ENCODE measurements at places on chromosomes 1 and 21.

- peak; percentile 87 for DNase-seq
Measured at GRCh38 chr1:66282343-66282852, 251.6 kb upstream of the SGIP1 start.

DNA sequence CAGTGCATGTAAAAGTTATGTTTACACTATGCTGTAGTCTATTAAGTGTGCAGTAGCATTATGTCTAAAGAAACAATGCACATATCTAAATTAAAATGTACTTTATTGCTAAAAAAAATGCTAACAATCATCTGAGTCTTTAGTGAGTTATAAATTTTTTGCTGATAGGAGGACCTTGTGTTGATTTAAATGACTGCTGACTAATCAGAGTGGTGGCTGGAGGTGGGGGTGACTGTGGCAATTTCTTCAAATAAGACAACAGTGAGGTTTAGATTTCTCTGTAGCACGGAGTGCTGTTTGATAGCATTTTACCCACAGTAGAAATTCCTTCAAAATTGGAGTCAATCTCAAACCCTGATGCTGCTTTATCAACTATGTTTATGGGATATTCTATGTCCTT is 37.0 kb downstream of the HS2ST1 start:
- no peak for DNase-seq

DNA sequence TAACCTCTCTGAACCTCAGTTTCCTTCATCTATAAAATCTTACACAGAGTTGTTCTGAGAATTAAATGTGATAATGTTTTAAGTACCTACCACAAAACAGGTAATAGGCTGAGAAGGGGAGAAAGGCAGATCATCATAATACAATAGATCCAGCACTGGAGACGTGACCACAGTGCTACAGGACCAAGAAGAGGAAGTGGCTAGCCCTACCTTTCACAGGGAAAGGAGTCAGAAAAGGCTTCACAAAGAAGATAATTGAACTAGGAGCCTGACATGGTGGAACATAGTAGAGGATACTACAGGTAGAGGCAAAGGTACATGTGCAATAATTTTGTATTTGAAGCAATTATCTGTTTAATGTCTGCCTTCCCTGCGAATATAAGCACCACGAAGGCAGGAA is 45.1 kb downstream of the ERI3 start:
- no peak for DNase-seq

GRCh38 chr1:53291574-53291973 is 36.3 kb downstream of the LRP8 start:
- DNase-seq: peak; percentile 3

DNA sequence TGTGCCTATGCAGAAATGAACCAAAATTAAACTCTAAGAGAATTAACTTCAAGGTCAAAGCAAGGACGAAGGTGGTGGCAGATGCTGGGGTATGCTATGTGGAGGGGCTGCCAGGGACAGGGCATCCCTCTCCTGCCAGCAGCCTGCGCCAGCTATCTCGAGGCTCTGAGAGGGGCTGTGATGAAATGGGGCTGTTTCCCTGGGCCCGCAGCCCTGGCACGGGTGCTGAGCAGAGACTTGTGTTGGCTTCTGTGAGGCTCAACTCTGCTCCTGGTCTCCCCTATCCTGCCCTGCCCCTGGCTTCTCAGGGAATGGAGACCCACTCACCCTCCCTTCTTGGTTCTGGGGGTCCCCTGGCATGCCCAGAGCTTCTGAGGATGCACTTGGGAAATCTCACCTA is 41.9 kb upstream of the TIAM1 start:
- no peak for DNase-seq

- DNase-seq: peak; percentile 51
Measured at GRCh38 chr21:25577424-25578055, 29.7 kb downstream of the MRPL39 start.

DNA sequence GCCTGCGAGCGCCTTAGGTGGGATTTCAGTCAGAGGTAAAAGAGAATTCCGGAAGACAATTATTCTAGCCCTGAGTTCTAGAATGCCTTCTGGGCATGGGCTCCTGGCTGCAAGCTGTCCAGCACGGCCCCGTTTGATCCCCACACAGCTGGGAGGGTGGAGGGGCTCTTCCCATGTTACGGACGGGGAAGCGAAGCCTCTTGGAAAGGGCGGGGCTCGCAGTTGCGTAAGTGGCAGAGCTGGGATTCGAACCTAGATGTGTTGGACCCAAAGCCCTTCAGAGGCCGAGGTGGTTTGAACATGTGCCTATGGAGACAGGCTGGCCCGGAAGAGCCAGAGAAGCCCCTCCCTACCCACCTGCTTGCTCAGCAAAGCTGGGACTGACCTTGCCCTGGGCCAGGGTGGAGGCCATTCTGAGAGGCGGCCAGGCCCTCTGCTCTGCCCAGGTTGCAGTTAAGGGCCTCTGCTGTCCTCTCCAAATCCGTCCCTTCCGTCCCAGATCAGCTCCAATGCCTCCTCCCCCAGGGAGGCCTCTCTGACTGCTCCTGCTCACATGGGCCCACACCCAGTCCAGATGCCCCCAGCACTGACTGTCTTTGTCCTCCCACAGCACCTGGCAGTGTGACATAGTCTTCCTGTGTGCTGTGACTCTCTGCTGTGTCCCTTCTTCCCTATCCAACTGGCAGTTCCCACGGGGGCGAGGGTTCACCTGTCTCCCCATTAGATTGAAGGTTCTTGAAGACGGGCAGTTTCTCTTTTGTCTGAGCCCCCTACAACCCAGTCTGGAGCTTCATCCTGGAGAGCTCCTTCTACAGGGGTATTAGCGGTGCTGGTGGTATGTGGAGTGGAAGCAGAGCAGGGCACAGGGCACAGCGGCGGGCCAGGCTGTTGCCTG is 1.2 kb upstream of the HSPB7 start:
- no peak for DNase-seq

DNA sequence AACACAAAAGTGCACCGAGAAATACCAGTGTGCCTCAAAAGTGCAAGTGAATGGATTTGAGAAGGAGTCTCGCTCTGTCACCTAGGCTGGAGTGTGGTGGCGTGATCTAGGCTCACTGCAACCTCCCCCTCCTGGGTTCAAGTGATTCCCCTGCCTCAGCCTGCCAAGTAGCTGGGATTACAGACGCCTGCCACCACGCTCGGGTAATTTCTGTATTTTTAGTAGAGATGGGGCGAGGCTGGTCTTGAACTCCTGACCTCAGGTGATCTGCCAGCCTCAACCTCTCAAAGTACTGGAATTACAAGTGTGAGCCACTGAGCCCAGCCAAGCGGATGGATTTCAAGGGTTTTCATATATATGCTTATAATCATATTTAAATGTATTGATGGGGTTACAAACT is 35.8 kb downstream of the PRRX1 start:
- DNase-seq: no peak

DNA sequence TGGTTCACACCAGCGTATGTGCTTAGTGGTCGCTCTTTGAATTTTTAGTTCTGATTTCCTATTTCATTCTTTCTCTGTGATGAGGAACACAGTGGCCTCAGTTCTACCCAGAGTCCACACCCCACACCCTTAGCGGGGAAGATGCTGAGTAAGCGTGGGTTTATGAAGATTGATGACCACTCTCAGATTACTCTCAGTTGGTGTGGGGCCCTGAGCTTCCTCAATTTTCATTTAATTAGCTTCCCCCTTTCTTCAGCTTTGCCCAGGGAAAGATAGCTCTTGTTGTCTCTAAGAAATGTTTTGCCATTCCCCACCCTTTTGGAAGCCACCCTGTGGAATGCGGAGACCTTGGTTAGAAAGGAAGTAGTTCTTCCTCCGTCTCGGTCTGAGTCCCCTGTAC is 299.9 kb upstream of the PROX1 start:
- no peak for DNase-seq

DNA sequence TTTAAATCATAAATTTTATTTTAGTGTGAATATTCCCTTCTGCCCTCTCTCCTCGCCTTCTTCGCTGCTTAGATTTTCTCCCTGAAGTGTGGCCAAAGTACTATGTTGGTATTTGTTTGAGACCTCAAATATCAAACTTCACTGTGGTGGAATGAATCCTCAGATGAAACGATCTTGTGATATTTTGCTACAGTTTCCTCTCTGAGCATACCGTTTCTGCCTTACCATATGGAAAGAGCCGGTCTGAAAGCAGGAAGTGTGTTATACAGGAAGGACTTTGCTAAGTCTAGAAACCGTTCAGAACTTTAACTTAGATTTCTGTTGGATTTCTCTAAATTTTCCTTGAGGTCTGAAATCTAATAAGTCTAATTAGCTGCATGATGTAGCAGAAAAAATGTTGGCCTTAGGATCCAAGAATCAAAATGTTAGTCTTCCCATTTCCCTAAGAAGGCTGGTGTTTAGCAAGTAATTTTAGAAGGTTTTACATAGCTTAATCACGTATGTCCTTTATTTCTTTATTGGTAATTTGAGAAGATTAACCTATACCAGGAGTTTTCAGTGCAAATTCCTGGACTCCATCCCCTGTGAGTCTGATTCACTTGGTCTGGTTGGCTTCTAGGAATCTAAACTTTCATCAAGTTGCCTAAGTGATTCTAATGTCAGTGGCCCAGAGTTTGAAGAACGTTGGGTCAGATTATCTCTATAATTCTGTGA is 30.7 kb downstream of the SDCCAG8 start:
- peak; percentile 61 for DNase-seq

- no peak for DNase-seq
Measured at GRCh38 chr21:17514124-17514845, 1.4 kb downstream of the CXADR start.

GRCh38 chr1:68213843-68214242 is 18.5 kb downstream of the WLS start:
- DNase-seq: no peak

GRCh38 chr1:1322418-1322817 is 2.0 kb downstream of the INTS11 start:
- no peak for DNase-seq

- DNase-seq: no peak
Measured at GRCh38 chr1:12572522-12572921, 45.5 kb downstream of the DHRS3 start.

- no peak for DNase-seq
Measured at GRCh38 chr1:94130851-94131595, 10.1 kb upstream of the ABCA4 start.

GRCh38 chr1:85553416-85554335 is 26.9 kb upstream of the CCN1 start:
- no peak for DNase-seq

DNA sequence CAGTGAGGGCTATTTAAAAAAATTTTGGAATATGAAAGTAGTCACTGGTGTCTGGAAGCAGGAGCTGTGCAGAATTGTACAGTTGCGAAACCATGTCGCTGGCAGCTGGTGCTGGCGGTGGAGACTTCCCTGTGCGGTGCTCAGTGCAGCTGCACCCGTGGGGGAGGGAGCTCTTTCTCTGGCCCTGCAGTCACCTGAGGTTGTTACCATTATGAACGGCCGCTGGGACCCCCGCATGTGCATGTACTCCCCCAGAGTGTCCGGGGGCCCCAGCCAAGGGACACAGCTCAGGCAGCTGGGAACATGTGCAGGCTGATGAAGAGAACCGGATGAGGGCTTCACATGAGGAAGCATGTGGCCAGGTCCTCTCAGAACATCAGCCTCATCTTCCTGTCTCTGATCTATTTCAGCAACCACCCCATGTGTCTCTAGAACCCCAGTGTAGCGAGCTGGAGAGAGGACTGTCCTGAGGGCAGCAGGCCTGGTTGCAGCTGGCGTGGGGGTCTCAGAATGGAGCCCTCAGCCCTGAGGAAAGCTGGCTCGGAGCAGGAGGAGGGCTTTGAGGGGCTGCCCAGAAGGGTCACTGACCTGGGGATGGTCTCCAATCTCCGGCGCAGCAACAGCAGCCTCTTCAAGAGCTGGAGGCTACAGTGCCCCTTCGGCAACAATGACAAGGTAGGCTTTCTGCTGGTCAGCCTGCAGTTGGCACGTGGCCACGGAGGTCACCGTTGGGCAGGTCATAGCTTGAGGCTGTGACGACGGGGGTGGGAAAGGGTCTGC is at the start of gene TRPM2:
TSS of gene TRPM2 (plus strand) at position 431 of the 780 bp plus-strand sequence. CDS start at position 511, 80 bp downstream.
- DNase-seq: peak; percentile 67

DNA sequence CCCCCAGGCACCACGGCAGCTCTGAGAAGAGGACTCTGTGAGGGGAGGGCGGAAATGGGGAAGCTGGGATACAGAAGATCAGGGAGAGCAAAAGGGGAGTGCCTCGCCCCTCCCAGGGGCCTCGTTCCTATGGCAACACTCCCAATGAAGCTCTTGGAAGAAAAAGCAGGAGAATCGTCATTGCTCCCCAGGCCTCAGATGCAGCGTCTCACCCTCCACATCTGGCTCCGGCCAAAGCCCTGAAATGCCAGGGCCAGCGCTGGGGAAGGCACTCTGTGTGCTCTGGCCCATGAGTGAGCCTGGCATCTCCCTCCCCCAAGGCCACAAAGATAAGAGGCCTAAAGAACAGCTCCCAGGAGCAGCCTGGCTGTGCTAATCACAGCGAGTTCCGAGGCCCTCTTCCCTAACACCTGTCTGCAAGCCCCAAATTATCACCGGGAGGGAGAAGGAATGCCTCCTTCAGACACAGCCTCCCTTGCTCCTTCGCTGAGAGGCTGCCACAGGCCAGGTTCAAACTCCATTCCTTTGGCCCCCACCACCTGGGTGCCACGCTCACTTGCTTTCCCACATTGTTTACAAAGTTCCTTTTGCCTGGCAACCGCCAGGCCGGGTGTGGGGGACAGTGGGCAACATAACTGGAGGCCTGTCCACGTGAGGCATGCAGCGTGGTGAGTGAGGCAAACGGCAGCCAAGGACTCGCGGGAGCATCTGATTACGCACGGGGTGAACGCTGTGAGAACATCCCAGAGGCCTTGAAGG is 27.8 kb downstream of the ECE1 start:
- DNase-seq: no peak

DNA sequence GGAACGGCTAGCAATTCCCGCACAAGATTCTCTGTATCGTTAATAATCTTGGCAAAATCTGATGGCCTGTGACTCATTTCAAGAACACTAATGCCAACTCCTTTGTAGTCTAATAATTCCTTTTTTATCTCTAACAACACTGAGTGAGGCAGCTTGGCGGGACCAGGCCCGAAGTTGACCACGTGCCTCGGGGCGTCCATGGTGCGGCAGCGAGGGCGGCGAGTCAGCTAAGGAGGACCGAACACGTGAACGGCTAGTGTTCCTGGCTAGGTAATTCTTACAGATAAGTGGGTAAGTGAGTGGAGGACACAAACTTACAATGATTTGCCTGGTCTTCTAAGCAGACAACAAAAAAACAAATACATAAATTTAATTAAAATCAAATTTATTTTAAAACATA is 49.3 kb upstream of the ADGRL4 start:
- no peak for DNase-seq

- DNase-seq: no peak
Measured at GRCh38 chr1:44503625-44504024, 98.6 kb downstream of the RNF220 start.

DNA sequence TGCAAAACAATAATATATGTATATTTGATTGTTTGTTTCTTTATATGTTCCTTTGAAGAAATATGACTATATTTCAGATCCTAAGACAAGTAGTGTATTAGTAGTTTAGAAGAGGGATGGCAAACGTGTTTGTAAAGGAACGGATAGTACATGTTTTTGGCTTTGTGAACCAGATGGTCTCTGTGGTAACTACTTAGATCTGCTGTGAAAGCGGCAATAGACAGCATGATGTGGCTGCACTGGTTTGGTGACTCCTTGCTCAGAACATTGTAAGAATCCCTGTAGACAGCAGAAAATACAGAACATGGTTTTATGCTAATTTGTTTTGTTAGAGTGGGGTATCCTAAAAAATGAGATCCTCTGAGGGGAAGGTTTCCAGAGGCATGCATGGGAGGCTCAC is 3.1 kb downstream of the ACADM start:
- DNase-seq: no peak
